ENCODE measurements at places on chromosomes 3 and 15. TPM values are rescaled to one million over a fixed set of nuclear protein-coding genes. Genes with fewer than 3 reads are reported as not detected.

- peak; percentile 64 for DNase-seq
- H3K36me3 ChIP-seq = 0 out of 2 replicates have a peak, but pooled peaks cover 2% of the 10 kb centered on the region
- no peak overlapping the region for H3K4me3 ChIP-seq
- H3K27ac ChIP-seq = peak overlapping the region; percentile 12
Observed at GRCh38 chr3:53166781-53167291, 5.8 kb downstream of the PRKCD start.

The RAB11A gene
- total RNA-seq = 376 TPM

The POLQ gene
- 5.0 TPM for total RNA-seq

GRCh38 chr3:197791113-197791891 lies at the start of gene LRCH3:
LRCH3 (plus strand) TSS chr3:197791254; CDS start chr3:197791279, 25 bp downstream.
- DNase-seq = peak; percentile 69
- H3K4me1 ChIP-seq = peaks cover 8% of the 10 kb centered on the region
- H3K27me3 ChIP-seq = no peaks in the 10 kb centered on the region
- peak within 1 kb of the TSS; percentile 68 for H3K4me3 ChIP-seq
- no peaks in the 10 kb centered on the region for H3K36me3 ChIP-seq
- peak within 1 kb of the TSS; percentile 87 for H3K27ac ChIP-seq

The TMEM108 gene
- 0.18 TPM for total RNA-seq

DNA sequence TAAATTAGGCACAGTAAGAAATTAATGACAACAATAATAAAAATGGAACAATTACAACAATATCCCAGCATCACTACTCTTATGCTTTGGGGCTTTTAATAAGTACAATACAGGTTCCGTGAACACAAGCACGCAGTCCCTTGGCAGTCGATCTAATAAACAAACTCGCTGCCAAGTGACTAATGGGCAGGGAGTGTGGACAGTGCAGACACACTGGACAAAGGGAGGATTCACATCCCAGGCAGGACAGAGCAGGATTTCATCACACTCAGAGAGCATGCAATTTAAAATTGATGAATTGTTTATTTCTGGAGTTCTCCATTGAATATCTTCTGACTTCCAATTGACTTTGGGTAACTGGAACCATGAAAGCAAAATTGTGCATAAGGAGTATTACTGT lies 524.1 kb upstream of the CFAP20DC start:
- no peak overlapping the region for H3K4me3 ChIP-seq
- H3K27ac ChIP-seq = no peak overlapping the region
- no peaks in the 10 kb centered on the region for H3K27me3 ChIP-seq
- DNase-seq = peak; percentile 88
- H3K36me3 ChIP-seq = no peaks in the 10 kb centered on the region

The GREM1 gene
- total RNA-seq = 848 TPM

DNA sequence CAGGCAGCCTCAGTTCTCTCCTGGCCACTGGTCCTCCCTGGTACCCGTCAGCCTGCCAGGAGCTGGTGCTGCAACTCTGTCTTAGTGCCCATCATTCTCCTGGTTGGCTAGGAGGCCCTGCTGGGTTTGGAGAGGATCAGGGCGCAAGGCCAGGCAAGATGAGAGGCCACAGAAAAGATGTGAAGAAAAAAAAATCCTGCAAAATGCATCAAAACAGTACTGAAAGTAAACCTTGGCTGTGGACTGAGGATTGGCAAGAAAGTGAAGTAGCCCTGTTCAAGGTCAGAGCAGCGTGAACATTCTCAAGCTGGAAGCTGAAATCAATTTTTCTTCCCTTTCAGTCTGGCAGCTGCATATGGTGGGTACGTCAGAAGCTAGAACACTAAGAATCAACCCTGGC lies 74.2 kb downstream of the GTF2E1 start:
- H3K27ac ChIP-seq = no peak overlapping the region
- no peaks in the 10 kb centered on the region for H3K4me1 ChIP-seq
- no peak for DNase-seq
- H3K36me3 ChIP-seq = no peaks in the 10 kb centered on the region
- H3K4me3 ChIP-seq = no peak overlapping the region
- peaks cover 6% of the 10 kb centered on the region for H3K27me3 ChIP-seq

The AGBL1 gene
- not detected for total RNA-seq

The DISP2 gene
- 0.36 TPM for total RNA-seq

The DAZL gene
- not detected for total RNA-seq

DNA sequence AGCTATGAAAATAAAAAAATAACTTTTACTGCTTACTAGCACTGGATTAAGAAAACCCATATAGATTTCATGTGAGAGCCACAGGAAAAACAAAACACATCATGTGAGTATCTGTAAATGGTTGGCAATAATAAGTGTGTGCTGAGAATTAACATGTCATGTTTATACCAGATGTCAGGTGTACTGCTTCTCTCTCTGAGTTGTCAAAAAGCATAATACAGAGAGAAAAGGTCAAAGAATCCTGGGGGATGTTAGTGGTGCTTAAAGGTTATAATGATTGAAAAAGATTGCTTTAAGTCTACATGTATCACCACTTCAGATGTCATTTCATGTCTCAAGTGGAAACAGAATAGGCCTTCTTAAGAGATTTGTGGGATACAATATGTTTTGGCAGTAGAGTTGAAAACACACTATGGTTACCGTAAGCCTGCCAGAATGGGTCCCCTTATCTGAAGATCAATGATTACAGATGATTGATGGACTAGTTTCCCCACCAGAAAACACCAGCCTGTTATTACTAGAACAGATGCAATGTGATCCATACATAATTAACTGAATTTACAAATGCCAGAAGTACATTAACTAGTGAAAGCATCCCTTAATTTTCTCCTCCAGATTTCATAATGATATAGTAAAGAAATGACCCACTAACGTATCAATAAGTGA lies 204.1 kb downstream of the CNTN3 start:
- H3K27me3 ChIP-seq = no peaks in the 10 kb centered on the region
- H3K4me1 ChIP-seq = no peaks in the 10 kb centered on the region
- no peak overlapping the region for H3K4me3 ChIP-seq
- H3K36me3 ChIP-seq = no peaks in the 10 kb centered on the region

The PIF1 gene
- 5.3 TPM for total RNA-seq

DNA sequence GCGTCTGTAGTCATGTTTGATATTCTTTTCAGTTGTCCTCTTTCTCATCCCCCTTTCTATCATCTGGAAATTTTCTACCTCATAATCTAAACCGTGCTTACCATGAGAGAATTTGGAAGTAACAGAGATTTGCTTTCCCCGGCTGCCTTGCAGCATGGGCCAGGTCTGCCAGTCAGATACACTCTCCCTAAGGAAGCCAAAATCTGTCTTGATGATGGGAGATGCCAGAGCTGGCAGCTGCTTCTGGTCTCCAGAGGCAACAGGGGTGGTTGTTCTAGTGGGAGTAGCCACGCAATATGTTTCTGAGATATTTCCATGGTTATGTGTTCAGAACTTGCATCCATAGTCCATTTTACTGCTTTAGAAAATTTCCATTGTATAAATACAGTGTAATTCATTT lies 218.9 kb upstream of the RORA start:
- H3K27me3 ChIP-seq = no peaks in the 10 kb centered on the region
- H3K4me3 ChIP-seq = no peak overlapping the region
- H3K27ac ChIP-seq = no peak overlapping the region
- DNase-seq = no peak
- H3K4me1 ChIP-seq = no peaks in the 10 kb centered on the region
- H3K36me3 ChIP-seq = no peaks in the 10 kb centered on the region

The LYSMD2 gene
- total RNA-seq = 7.2 TPM

The ARHGEF26 gene
- total RNA-seq = 2.0 TPM

The ARL6 gene
- total RNA-seq = 11.7 TPM

GRCh38 chr3:8506571-8507061 lies 5.0 kb downstream of the LMCD1 start:
- H3K36me3 ChIP-seq = peaks cover 2% of the 10 kb centered on the region
- H3K4me3 ChIP-seq = no peak overlapping the region
- H3K27me3 ChIP-seq = no peaks in the 10 kb centered on the region
- peaks cover 28% of the 10 kb centered on the region for H3K4me1 ChIP-seq
- DNase-seq = peak; percentile 81
- peak overlapping the region; percentile 62 for H3K27ac ChIP-seq

Data from IMR-90 (cell line).